ENCODE measurements at places on chromosomes 7 and 10. TPM values are rescaled to one million over a fixed set of nuclear protein-coding genes. Genes with fewer than 3 reads are reported as not detected.

GRCh38 chr7:21243265-21243664, 184.6 kb upstream of the SP4 start:
- DNase-seq: no peak

GRCh38 chr7:149478754-149479153, 17.9 kb upstream of the ZNF777 start:
- no peak for DNase-seq

The WNT8B gene
- total RNA-seq: not detected

The PNLIPRP3 gene
- 0.59 TPM for total RNA-seq

GRCh38 chr7:81638198-81638597, 131.6 kb downstream of the HGF start:
- no peak for DNase-seq

The PLEKHA8 gene
- total RNA-seq: 13.8 TPM

GRCh38 chr7:113582471-113582870, 336.3 kb downstream of the PPP1R3A start:
- DNase-seq: no peak

- peak; percentile 43 for DNase-seq
Measured at GRCh38 chr7:38744746-38745145, 113.6 kb upstream of the AMPH start.

The CNPY1 gene
- total RNA-seq: not detected

DNA sequence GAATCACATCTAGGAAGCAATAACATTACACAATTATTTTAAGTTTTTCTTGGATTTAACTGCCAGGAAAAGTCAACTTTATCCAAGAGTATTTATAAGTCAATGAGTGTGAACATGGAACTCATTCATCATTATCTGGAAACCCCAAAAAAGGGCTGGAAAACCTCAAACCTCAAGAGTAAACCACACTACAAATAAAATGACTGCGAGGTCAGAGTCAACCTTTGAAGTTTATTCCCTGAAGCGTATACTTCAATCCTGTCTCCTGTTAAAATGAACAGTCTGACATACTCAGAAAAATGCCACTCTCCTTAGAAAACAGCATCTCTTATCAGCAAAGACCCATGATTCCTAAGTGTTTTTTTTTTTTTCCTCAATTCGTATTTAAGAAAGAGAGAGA, 86.5 kb downstream of the RELN start:
- DNase-seq: no peak

DNA sequence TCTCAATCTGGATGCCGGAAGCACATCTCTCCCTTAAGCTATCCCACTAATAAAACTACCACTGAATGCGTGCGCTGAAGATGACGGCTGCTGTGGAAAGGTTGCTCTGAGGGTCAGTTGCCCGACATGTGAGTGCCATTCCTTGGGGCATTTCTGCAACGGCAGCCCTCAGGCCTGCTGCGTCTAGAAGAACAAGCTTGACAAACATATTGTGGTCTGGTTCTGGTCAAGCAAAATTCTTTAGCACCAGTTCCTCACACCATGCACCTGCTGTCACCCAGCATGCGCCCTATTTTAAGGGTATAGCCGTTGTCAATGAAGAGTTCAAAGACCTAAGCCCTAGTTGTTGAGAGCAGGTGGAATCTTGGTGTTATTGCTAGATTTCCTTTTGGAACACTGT, 184.2 kb downstream of the SRPK2 start:
- DNase-seq: no peak

The VOPP1 gene
- 74.6 TPM for total RNA-seq

The DNAJC12 gene
- total RNA-seq: 6.2 TPM

The CPED1 gene
- 37.4 TPM for total RNA-seq

DNA sequence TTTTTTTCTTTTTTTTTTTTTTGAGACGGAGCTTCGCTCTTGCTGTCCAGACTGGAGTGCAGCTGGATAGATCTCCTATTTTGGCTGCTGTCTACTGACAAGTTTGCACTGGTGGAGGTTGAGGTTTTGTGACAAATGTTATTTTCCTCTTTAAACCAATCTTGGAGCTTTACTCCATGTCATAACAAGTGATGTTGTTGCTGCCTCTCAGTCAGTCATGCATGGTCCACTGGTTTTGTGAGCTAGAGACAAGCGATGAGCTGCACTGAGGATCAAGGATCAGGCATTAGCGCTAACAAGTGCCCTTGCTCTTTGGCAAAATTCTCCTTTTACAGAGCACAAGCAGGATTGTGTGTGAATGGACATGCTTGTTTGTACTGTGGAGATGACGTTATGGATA, 805 bp upstream of the WDFY4 start:
- DNase-seq: no peak

GRCh38 chr7:54180796-54181195, 361.4 kb upstream of the VSTM2A start:
- no peak for DNase-seq

DNA sequence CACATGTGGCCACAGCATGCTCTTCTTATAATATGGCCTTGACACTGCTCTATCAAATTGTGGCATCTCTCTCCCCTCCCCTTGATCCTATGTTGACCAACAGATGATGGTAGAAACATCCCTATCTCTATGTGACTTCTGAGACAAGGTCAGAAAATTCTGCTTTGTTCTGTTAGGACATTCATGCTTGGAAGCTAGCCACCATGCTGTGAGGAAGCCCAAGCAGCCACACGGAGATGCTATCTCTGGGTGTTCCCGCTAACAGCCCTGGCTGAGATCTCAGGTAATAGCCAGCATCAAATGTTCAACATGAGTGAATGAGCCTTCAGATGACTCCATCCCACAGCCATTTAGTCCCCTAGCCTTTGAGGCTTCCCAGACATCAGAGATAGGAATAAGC, 36.8 kb upstream of the CPXM2 start:
- DNase-seq: no peak

- no peak for DNase-seq
Measured at GRCh38 chr7:50332241-50333165, 28.0 kb downstream of the IKZF1 start.

- DNase-seq: no peak
Measured at GRCh38 chr7:103132995-103133688, 15.8 kb downstream of the NAPEPLD start.

DNA sequence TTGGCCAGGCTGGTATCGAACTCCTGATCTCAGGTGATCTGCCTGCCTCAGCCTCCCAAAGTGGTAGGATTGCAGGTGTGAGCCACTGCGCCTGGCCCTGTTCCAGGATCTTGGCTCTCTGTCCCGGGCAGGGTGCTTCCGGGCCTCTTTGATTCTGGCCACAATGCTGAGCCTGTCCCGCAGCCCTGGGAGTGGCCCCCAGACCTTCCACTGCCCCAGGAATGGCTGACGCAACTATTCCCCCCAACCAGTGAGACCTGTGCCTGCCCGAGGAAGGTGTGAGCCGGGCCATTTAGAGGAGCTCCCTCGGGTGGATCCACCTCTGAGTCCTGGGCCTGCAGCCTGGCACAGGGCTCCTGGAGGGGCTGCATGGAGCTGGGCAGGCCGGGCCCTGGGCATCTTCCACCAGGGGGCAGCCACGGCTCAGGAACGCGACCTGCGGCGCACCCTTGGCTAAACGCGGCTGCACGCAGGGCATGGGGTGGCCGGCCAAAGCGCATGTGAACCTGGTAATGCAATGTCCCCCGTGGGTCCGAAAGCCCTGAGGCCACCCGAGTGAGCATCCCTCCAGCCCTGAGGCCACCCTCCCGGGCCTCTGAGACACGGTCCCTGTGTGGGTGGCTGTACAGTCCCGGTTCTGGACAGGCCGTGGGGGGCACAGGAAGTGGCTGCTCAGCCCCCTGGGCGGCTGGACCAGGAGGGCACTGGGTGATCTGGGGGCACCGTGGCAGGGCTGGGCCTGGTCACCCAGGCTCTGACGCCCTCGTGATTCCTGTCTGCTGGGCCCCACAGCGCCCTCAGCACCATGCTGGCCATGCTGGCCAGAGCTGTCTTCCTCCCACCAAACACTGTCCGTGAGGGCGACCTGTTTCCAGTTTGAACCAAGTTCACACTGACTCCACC, 24.8 kb downstream of the GRIFIN start:
- peak; percentile 99 for DNase-seq

- DNase-seq: no peak
Measured at GRCh38 chr10:29323367-29323766, 34.5 kb downstream of the LYZL1 start.

The MSMB gene
- not detected for total RNA-seq

DNA sequence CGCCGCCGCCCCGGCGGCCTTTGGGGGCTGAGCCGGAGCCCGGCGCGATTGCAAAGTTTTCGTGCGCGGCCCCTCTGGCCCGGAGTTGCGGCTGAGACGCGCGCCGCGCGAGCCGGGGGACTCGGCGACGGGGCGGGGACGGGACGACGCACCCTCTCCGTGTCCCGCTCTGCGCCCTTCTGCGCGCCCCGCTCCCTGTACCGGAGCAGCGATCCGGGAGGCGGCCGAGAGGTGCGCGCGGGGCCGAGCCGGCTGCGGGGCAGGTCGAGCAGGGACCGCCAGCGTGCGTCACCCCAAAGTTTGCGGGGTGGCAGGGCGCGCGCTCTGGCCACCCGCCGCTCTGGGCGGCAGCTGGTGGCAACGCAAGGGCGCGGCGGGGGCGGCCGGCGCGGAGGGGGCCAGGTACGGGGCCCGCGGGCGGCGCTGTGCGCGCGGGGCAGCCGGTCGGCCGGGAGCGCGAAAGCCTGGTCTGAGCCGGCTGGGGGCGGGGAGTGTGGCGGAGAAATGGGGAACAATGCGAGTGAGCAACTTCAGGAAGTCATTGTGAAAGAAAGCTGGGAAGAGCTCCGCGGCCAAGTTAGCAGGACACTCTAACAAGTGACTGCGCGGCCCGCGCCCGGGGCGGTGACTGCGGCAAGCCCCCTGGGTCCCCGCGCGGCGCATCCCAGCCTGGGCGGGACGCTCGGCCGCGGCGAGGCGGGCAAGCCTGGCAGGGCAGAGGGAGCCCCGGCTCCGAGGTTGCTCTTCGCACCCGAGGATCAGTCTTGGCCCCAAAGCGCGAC, at the start of gene IKZF1:
Gene IKZF1, plus strand, starts transcription at position 588 of the 782 bp plus-strand sequence. CDS start 14,346 bp downstream, outside the sequence.
- DNase-seq: peak; percentile 61
